ENCODE measurements at places on chromosomes 2 and 18. TPM values are rescaled to one million over a fixed set of nuclear protein-coding genes. Genes with fewer than 3 reads are reported as not detected.

GRCh38 chr2:65574993-65575392 is 142.6 kb upstream of the SPRED2 start:
- ATAC-seq: no peak

DNA sequence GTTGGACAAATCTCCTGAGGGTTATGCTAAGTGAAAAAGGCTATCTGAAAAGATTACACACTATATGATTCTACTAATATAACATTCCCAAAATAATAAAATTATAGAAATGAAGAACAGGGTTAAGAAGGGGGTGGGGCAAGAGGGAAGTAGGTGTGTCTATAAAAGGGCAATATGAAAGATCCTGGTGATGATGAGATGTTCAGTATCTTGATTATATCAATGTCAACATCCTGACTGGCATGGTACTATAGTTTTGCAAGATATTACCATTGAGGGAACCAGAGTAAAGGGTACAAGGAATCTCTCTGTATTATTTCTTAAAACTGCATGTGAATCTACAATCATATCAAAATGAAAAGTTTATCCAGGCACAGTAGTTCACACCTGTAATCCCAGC is 16.7 kb downstream of the CFAP53 start:
- ATAC-seq: no peak

- ATAC-seq: no peak
These were observed 78.1 kb upstream of the TTC39C start for GRCh38 chr18:23936381-23936958.

GRCh38 chr2:70529610-70530009 is 24.0 kb downstream of the TGFA start:
- ATAC-seq: no peak

GRCh38 chr2:231923951-231924888 is 2.0 kb downstream of the NPPC start:
- ATAC-seq: no peak

DNA sequence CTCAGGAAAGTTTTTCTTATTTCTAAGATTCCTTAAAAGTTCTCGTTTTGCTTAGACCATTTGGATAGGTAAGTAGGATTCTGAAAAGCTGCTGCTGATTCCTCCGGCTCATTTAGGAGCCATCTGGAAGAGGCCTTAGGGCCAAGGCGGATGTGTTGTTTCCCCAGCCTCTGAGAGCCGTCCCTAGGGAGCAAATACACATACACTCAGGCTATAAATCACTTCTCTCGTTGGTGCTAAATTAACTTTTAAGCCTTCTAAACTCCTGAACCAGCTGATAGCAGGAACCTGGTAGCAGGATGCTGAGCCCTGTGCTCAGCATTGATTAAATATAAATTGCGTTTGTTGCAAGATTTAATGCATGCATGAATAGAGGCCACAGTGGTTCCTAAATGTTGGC is 109.8 kb downstream of the ADCYAP1 start:
- ATAC-seq: no peak

DNA sequence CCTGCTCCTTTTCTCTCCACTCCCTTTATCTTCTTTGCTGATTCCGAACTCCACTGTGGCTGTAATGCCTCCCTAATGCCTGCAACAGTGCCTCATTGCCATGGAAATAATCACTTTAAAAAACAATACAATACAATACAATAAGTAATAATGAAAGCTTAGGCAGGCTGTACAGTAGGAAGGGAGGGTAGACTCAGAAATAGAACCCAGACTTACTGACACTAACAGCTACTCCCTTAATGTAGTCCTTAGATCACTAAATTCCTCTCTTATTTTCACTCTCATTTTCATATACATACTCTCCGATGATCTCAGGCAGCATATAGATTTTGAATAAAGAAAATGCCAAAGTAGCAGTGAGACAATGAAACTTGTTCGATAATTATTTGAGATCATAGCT is 70.2 kb downstream of the DLGAP1 start:
- no peak for ATAC-seq

GRCh38 chr2:206250041-206250897 is 24.2 kb upstream of the ZDBF2 start:
- ATAC-seq: peak; percentile 59

DNA sequence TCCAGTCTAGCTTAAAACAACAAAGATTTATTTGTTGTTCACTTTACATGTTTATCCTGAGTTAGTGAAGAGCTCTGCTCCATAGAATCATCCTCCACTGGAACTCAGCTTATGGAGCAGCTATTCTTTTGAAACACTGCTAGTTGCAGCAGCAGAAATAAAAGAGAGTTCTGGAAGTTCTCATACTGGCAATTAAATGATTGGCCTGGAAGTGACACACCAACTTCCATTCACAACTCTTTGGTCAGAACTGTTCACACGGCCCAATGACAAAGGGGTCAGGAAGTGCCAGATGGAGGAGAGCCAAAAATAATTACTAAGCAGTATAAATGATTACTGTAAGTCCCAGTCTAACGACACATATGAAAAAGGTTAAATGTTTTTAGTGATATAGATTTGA is 39.1 kb downstream of the FBXO11 start:
- ATAC-seq: peak; percentile 38

GRCh38 chr2:104702031-104702850 is 151.7 kb upstream of the POU3F3 start:
- ATAC-seq: no peak

GRCh38 chr2:29638641-29639040 is 282.7 kb downstream of the ALK start:
- no peak for ATAC-seq

GRCh38 chr2:160373666-160374065 is 119.9 kb downstream of the RBMS1 start:
- ATAC-seq: peak; percentile 35

GRCh38 chr2:56707218-56707617 is 523.4 kb downstream of the CCDC85A start:
- no peak for ATAC-seq

- ATAC-seq: no peak
These were observed 86.5 kb downstream of the EIPR1 start for GRCh38 chr2:3291113-3291512.

DNA sequence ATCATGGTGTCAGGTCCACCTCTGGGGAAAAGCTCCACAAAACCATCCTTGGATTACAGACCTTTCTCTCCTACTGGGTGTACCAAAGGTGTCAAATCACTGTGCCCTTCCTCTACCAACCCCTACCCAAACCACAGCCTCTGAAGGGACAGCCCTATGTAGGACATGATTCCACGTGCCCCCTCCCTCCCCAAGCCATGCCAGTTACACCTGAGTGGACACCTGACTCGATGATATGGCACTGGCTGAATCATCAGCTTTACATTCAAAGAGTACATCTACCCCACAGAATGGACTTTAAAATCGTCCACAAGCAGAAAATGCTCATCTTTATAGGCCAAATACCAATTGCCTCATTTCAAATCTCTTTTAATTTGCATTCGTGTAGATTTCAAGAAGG is 26.0 kb downstream of the TRABD2A start:
- no peak for ATAC-seq

GRCh38 chr18:25805323-25805722 is 285.1 kb downstream of the SS18 start:
- ATAC-seq: no peak

GRCh38 chr2:28155086-28155485 is 237.6 kb upstream of the FOSL2 start:
- no peak for ATAC-seq

DNA sequence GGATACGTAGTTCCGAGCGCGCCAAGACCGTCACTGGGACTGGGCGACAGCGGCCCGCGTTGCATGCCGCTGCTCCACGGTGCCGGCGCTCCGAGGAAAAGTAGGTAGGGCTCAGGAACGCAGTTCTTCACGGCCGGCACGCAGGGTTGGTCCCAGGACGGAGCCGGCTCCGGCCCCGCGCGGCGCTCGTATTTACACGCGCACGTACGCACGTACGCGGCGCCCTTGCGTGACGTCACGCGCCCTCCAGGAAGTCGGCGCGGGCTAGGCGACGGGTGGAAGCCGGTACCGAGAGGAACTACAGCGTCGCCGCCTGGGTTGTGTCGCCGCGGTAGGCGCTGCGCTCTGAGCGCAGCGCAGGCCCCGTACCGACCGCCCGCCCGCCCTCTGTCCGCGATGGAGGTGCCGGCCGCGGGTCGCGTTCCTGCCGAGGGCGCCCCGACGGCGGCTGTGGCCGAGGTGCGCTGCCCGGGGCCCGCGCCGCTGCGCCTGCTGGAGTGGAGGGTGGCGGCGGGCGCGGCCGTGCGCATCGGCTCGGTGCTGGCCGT is at the start of gene CTDP1:
Gene CTDP1, plus strand, starts transcription at position 252 of the 548 bp plus-strand sequence. Its CDS starts 145 bp downstream, at position 397.
- peak; percentile 67 for ATAC-seq

DNA sequence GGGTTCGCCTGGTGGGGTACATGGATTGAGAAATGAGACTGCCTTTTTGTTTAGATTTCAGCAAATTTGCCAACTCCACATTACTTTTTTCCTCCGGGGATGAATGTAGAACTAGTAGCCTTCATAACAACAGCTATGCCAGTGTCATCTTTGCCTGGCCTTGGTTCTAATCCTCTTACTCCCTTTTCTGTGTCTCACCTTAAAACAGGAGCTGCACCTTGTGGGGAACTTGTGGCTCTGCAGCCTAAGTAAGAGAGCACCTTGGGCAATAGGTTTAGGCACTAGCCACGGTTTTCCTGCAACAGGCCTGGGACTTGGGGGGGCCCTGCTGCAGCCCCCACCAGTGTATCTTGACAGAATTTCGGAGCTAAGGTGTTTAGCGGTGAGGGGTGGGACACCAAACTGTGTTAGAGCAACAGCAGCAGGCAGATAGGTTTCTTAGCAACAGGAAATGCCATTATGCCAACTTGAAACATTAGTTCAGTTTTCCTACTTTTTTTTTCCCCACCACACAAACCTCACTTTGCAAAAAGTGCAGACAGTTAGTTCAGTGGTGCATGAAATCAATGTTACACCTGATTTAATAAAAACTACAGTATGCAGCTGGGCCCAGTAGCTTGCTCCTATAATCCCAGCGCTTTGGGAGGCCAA is 173.7 kb downstream of the PRKCE start:
- ATAC-seq: no peak

DNA sequence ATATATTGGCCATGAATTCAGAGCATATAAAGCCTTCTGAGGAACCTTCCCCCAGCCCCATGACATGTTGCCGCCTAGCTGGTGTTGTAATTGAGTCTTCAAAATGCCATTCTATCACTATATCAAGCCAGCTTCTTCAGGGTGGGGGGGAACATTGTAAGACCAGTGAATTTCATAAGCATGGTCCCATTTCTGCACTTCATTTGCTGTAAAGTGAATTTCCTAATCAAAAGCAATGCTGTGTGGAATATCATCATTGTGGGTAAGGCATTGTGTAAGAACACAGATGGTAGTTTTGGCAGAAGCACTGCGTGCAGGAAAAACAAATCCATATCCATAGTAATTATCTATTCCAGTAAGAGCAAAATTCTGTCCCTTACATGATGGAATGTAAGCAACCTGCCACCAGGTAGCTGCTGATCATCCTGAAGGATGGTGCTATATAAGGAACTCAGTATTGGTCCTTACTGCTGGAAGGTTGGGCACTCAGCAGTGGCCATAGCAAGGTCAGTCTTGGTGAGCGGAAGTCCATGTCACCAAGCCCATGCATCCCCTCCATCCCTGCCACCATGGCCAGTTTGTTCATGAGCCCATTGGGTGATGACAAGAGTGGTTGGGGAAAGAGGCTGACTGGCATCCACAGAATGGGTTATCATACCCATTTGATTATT is 159.4 kb downstream of the COPS8 start:
- no peak for ATAC-seq

- no peak for ATAC-seq
These were observed 34.4 kb upstream of the TRAPPC8 start for GRCh38 chr18:31977270-31977872.

DNA sequence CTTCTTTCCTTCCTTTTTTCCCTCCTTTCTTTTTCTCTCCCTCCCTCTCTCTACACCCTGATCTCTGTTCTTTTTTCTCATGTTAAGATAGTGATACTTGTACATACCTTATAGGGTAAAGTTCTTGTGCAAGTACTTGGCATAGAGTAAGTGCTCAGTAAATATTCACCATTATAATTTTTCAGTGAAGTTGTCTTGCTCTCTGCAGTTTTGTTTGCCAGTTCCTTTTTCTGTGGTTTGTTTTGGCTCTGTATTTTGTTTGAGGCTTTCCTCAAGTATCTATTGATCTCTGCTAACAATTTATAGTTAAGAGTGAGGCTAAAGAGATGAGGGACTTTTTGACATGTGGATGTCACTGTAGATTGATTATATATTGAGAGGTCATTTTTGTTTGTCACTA is 48.0 kb downstream of the MTX2 start:
- ATAC-seq: no peak

- ATAC-seq: no peak
These were observed 12.8 kb downstream of the TFPI start for GRCh38 chr2:187541086-187542085.

- no peak for ATAC-seq
These were observed 439.9 kb downstream of the PTPRM start for GRCh38 chr18:8006979-8007378.

- peak; percentile 37 for ATAC-seq
These were observed 4.1 kb upstream of the ITPRIPL1 start for GRCh38 chr2:96320728-96321622.

- ATAC-seq: no peak
These were observed 30.1 kb downstream of the CD8B start for GRCh38 chr2:86831537-86831936.

GRCh38 chr2:152466980-152467676 is 132.2 kb downstream of the FMNL2 start:
- ATAC-seq: no peak

- ATAC-seq: no peak
These were observed 223.8 kb downstream of the RIT2 start for GRCh38 chr18:42891705-42892104.

DNA sequence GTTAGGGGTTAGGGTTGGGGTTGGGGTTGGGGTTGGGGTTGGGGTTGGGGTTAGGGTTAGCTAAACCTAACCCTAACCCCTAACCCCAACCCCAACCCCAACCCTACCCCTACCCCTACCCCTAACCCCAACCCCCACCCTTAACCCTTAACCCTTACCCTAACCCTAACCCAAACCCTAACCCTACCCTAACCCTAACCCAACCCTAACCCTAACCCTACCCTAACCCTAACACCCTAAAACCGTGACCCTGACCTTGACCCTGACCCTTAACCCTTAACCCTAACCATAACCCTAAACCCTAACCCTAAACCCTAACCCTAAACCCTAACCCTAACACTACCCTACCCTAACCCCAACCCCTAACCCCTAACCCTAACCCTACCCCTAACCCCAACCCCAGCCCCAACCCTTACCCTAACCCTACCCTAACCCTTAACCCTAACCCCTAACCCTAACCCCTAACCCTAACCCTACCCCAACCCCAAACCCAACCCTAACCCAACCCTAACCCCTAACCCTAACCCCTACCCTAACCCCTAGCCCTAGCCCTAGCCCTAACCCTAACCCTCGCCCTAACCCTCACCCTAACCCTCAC is 24.1 kb upstream of the RABL2A start:
- ATAC-seq: peak; percentile 48

- no peak for ATAC-seq
These were observed 516.8 kb upstream of the FANCL start for GRCh38 chr2:58757971-58758370.

Gene RUFY4
- 2.4 TPM for total RNA-seq

Gene FZD7
- total RNA-seq: 1.6 TPM

Gene MYCN
- not detected for total RNA-seq

Gene SP5
- not detected for total RNA-seq

Gene CHRNG
- not detected for total RNA-seq

Gene NOL4
- not detected for total RNA-seq

Gene SCN7A
- not detected for total RNA-seq

Gene MYL1
- not detected for total RNA-seq

Gene GREB1L
- total RNA-seq: not detected

Gene RASGRP3
- total RNA-seq: 2.3 TPM

Gene SERPINB11
- not detected for total RNA-seq
